ENCODE measurements at places on chromosomes 5 and 9.

DNA sequence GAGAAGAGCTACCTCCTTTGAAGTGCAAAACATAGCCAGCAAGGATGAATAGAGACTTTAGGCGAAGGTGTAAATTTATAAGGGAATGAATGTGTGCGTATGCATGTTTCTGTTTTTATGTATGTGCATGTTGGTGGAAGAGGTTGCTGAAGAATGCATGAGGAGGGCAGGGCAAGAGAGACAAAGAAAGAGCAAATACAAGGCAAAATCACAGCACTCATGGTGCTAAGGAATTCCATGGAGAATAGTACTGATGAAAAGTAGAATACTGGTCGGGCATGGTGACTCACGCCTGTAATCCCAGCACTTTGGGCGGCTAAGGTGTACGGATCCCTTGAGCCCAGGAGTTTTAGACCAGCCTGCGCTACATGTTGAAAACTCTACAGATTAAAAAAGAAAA, 762.1 kb upstream of the PTPRD start:
- DNase-seq, result peak; percentile 1

- no peak for DNase-seq
Measured at GRCh38 chr9:38182321-38182720, 113.3 kb upstream of the SHB start.

- DNase-seq, result no peak
Measured at GRCh38 chr9:134432471-134432870, 106.2 kb downstream of the RXRA start.

DNA sequence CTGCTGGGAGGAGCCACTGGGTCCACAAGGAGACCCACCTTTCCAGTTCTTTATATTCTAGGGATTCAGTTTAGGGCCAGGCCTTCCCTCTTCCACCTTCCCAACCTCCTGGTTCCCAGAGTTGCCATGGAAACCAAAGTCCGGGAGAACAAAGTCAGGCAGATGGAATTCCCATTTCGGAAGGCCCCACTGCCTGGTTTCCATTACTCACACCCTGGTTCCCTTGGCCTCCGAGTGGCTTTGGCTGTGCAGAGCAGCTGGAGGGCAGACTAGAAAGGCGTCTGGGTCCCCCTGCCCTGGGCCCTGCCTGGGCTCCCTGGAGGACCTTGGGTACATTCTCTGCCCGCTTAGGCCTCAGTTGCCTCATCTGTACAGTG, 136.1 kb downstream of the RGS3 start:
- DNase-seq, result no peak

DNA sequence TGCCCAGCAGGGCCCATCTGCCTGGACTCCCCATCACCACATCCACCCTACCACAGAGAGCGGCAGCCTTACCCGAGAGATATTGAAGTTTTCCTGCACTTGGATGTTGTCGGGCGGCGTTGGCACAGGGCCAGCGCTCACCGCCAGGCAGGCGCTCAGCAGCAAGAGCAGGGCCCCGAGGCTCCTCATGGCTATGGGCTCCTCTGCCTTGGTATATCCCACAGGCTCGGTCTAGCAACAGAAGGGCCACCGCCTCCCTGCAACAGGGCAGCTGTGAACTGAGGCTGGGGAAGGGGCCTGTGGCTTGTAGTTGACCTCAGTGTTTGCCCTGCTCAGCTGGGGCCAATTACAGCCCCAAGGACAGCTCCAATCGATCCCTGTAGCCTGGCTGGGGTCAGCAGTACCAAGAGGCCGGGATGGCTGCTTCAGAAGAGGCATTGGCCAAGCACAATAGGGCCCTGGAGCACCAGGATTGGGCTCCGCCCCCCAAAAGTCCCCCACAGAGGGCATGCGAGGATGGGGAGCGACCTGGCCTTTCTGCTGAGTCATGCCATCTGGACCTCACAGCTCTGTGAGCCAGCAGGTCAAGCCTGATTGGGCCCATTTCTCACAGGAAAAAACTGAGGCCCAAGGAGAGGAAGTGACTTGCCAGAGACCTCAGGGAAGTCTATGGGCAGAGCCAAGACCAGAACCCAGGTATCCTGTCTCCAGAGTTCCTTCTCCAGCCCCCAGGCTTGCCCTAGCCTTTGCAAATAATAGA, at the start of gene AMBP:
AMBP (minus strand) TSS at position 280 of the 760 bp plus-strand sequence; CDS start at position 189, 91 bp downstream.
- no peak for DNase-seq

DNA sequence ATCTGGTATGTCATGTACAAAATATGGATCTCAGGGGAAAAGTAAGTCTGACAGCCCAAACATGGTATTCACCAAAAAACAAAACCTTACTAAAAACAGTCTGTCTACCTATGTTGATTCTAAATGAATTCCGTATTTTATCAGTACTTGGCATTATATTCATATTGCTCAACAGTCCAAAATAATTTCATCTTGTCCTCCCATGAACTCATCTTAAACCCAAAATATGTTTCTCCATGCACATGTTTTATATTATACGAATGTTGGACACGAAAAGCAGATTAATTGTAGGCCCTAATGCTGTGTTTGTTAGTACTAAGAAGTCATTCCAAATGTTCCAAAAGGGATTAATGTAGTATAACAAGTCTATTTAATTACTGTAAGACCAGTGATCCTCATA, 20.1 kb downstream of the NFIB start:
- no peak for DNase-seq

- no peak for DNase-seq
Measured at GRCh38 chr5:177404641-177405179, 4.2 kb upstream of the PFN3 start.

Measured in neuronal stem cell (in vitro differentiated cells).